ENCODE measurements at places on chromosomes 11 and 22.

GRCh38 chr11:117918366-117919255, 10.6 kb downstream of the TMPRSS13 start:
- no peak for DNase-seq

DNA sequence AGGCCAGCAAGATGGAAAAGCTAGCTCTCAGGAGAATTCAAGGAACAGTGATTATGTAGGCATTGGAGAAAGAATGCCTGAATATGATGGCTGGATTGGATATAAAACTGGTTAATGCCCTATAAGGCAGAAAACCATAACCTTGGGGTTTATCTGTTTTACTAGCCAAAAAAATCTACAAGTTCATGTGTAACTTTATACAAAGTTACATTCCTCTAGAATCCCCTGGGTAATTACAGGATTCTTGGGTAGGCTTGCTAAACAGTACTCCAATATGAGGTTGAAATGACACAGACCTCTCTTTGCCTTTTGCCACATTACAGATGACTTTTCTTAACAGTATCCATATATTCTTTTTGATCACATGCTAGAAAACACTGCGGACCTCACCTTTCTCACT, 26.0 kb downstream of the TSPAN18 start:
- no peak for DNase-seq

DNA sequence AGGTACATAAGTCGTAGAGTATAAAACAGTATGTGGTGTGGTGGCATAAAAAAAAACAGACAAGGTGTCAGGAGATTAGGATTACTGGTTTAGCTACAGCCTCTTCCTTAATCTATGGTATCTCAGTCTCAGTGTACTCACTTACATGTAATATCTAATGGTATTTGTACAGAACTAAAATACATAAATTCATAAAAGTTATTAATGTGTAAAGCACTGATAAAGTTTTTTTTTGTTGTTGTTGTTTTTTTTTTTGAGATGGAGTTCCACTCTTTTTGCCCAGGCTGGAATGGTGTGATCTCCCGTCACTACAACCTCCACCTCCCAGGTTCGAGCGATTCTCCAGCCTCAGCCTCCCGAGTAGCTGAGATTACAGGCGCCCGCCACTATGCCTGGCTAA, 2.9 kb downstream of the PTS start:
- DNase-seq, result no peak

DNA sequence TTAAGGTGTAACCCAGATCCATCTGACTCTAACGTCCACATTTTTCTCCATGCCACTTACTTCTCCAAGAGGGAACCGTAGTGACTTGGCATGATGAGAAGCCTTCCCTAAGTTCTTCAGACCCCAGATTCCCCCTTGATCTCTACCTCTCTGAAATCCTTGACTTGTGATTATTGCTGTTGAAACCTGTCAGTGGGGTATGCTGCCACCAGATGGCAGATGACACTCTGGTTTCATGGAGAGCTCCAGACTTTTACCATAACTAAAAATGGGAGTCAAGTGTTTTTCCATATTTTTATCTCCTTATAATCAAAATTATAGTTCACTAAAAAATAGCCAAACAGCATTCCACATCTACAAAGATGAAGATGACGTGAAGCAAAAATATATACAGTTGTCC, 504.2 kb downstream of the SOX6 start:
- no peak for DNase-seq

- DNase-seq, result peak; percentile 2
These were observed 24.7 kb upstream of the BAIAP2L2 start for GRCh38 chr22:38135133-38135706.

DNA sequence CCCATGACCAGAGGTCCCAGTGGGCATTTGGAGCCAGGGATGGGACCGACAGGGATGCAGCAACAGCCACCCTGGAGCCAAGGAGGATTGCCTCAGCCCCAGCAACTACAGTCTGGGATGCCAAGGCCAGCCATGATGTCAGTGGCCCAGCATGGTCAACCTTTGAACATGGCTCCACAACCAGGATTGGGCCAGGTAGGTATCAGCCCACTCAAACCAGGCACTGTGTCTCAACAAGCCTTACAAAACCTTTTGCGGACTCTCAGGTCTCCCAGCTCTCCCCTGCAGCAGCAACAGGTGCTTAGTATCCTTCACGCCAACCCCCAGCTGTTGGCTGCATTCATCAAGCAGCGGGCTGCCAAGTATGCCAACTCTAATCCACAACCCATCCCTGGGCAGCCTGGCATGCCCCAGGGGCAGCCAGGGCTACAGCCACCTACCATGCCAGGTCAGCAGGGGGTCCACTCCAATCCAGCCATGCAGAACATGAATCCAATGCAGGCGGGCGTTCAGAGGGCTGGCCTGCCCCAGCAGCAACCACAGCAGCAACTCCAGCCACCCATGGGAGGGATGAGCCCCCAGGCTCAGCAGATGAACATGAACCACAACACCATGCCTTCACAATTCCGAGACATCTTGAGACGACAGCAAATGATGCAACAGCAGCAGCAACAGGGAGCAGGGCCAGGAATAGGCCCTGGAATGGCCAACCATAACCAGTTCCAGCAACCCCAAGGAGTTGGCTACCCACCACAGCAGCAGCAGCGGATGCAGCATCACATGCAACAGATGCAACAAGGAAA, 27.3 kb upstream of the L3MBTL2 start:
- DNase-seq, result no peak

DNA sequence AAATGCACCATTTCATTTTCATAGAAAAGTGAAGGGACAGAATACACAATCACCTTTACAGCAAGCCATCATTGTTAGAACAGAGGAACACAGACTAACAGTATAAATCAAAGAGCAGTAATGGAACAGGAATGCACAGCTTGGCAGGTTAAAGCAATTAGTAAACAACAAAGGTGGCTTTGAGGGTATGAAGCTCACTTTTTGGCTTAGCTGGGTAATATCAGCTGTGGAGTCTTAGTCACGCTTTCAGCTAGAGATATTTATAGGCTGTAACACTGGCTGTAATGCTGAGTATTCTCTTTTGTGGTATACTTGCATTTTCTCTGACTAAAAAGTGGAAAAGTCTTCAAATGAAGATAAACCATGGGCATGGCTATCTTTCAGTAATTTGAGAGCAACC, 1780.5 kb downstream of the LRRC4C start:
- DNase-seq, result no peak

GRCh38 chr22:27213766-27214581, 556.6 kb downstream of the MIAT start:
- DNase-seq, result no peak

DNA sequence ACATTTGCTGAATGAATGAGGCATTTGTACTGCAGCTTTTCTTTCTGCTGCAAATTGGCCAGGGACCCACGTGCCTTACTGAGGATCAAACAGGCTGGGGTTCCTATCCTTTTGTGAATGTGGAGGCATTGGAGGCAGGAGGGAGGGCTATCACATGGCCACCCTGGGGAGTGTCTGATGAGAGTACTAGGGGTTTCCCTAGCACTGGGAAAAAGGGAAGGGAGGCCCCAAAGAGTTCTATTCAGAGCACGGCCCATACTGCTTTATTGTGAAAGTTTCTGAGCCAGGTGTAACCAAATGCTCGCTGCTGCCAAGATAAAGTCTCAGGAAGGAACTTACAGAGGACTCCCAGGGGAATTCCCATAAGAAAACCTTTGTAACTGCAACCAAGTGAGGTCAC, 78.4 kb upstream of the ANO1 start:
- DNase-seq, result no peak

GRCh38 chr22:48138855-48139254, 1376.4 kb downstream of the TBC1D22A start:
- DNase-seq, result no peak

DNA sequence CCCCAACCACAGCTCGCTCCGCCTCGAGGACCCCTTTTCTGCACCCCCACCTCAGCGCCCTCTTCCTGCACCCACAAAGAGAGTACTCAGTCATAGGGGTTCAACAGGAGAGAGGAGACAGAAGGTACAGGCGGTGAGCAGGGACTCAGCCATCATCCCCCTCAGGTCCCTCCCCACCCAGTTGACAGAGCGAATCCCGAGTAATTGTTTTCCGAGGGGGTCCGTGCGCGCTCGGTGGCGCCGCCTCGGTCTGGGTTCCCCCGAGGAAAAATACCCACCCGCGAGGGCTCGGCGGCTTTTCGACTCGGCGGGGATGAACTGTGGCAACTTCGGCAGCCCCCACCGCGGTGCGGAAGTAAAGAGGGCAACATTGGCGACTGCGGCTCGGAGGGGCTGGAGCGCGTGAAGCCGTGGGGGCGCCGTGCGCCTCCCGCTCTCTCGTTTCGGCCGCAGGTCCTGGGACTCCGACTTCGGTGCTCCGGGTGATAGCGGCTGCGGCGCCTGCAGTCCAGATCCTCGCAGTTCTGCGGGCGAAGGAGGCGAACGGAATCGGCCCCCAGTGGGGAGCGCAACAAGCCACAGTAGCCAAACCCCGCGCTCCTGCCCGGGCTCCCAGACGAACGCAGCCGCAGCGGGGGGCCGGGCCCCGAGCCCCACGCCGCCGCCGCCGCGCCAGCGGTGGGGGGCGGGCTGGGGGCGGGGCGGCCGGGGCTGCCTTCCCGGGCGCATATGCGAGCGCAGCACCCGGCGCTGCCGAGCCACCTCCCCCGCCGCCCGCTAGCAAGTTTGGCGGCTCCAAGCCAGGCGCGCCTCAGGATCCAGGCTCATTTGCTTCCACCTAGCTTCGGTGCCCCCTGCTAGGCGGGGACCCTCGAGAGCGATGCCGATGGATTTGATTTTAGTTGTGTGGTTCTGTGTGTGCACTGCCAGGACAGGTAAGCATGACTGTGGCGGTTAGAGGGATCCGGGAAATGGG, at the start of gene NELL1:
TSS of gene NELL1 (plus strand) at position 743 of the 976 bp plus-strand sequence.
- DNase-seq, result no peak

All from stimulated activated CD4-positive, alpha-beta T cell treated with anti-CD3 and anti-CD28 coated beads, Interleukin-4, amount 100 ng/mL, for 48 hours (primary cell).